ENCODE measurements at places on chromosomes 3 and 15.

- no peak for DNase-seq
Measured at GRCh38 chr3:86949850-86950249, 41.1 kb downstream of the VGLL3 start.

DNA sequence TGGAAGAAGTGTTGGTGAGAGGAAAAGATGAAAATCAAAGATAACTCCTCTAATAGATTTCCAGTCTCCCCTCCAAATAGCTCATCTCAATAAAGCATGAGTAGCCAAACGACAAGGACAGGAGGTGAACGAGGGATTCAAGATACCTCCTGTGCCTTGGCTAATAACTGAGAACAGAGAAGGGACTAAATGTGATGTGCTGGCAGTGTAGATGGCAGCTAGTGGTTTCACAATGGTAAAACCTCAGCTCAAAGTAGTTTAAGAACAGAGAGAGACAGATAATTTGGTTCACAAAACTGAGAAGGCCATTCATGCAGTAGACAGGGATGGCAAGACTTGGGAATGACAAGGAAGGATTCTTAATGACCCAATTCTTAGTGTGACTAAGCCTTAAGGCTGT is 292.6 kb downstream of the EFHB start:
- no peak for DNase-seq

- no peak for DNase-seq
Measured at GRCh38 chr3:173618703-173619102, 221.2 kb downstream of the NLGN1 start.

DNA sequence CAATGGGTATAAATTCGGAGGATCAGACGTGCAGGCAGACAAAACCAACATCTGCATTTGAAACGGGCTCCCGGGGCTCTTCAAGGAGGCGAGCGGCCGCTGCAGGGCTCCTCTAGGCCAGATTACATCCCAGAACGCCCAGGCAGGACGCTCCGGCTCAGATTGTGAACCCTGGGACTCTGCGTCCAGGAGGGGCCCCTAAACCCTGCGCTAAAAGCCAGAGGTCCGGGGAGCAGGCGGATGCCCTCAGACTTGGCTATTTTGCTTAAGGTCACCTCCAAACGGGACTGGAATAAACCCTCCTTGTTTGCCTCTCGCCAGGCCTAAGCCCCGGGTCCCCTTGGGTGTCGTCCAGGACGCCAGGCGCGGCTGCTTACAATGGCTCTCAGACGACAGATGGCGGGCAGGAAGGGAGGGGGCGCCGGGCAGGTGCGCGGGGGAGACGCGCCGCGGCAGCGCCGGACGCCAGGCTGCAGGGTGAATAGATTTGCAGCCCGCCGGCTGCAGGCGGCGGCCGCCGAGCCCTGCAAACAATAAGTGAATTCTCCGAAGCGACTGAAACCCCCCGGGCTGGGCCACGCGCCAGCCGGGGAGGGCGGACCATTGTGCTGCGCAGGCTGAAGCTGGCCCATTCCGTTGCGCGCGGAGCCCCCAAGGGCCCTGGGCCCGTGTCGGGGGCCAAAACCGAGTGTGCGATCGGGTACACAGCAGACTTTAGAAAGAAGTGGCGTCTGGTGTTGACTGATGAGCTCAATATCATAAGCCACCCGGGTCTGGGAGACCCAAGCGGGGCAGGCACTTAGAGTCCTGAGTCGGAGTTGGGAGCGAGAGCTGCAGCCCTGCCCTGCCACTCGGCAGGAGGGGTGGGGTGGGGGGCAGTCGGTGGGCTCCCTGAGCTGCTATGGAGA is 32.3 kb upstream of the AMOTL2 start:
- no peak for DNase-seq

DNA sequence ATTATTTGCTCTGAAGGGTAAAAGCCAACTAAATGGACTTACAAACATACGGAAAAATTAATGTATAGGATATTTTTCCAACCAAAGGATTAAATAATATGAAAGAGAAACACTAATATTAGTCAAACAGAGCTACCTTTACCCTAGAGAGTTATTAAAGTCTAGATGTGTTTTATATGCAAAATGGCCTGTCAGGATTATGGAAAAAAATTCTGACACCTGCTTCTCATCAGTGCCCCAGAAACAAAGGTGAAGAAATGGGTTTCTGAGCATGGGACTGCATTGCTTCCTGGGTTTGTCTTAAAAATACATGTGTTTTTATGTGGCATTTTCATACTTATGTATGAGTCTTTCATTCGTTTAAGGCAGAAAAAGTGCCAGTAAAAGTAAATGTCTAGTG is 148.3 kb downstream of the ROBO2 start:
- no peak for DNase-seq

GRCh38 chr3:45848392-45848791 is 6.5 kb upstream of the LZTFL1 start:
- DNase-seq, result no peak

DNA sequence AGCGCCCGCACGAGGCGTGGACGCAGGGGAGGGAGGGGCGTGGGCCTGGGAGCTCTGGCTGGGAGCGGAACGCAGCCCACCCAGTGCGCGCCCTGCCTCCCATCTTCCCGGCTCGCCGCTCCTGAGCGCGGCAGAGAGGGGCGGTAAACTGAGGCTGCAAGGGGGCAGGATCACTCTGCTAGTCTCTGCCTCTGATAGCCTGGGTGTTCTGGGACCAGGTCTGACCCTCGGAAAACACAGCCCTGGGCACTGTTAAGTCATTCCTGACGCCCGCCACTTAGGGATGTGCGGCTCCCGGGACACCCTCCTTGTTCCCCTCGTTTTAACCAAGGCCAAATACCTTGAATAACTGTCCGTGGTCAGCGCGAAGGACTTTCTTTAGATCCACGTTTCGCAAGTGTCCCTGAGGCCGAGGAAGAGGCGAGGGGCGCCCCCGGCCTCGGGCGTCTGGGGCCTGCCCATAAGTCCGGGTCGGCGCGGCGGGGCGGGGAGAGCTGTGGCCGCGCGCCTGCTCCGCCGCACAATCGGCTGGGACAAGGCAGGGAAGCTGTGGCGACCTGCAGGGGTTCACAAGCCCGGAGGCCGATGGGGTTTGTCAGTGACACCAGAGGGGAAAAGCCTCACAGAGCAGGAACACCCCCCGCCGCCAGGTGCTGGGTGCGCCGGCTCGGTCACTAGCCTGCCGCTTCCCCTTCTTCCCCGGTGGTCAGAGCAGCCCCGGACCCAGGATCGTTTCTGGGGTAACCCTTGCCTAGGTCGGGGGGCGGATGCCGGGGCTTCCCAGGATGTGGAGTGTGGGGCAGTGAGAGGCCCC is 1.5 kb downstream of the ITPKA start:
- DNase-seq, result no peak

DNA sequence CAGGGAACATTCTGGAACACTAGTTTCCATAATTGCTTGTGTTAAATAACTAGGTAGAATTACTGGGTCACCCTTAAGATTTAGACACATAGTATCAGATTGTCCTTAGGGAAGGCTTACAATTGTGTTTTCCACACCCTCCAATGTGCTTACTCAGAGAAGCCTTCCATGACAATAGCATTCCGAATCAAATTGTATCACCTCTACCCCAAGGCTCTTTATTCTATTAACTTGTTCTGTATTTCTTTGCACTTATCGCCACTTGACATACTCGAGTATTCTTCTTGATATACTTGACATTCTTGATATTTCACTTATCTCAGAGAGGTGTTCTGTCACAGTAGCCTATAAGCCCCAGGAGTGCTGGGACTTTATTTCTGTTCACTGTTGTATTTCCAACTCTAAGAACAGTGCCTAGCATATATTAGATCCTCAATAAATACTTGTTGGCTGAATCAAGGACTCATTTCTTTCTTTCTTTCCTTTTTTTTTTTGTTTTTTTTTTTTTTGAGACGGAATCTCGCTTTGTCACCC is 238.9 kb upstream of the PDZRN3 start:
- DNase-seq, result no peak

GRCh38 chr3:153443961-153444360 is 281.9 kb downstream of the RAP2B start:
- no peak for DNase-seq

DNA sequence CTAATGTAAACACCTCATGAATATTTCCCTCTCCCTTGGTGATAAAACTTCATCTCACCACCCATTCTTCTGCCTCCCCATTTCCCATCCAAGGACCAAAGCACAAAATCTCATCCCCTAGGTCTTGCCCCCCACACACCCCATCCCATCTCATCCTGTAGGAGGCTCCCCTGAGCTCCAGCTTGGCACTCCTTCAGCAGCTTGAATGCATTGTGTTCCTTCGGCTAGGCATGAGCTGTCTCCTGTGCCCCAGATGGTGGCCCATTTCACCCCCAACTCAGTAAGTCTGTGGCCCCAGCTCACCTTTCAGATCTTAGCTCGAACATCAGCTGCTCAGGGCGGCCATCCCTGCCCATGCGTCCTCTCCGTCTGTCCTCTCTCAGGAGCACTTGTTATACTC is 203.6 kb upstream of the NR2F2 start:
- DNase-seq, result no peak

DNA sequence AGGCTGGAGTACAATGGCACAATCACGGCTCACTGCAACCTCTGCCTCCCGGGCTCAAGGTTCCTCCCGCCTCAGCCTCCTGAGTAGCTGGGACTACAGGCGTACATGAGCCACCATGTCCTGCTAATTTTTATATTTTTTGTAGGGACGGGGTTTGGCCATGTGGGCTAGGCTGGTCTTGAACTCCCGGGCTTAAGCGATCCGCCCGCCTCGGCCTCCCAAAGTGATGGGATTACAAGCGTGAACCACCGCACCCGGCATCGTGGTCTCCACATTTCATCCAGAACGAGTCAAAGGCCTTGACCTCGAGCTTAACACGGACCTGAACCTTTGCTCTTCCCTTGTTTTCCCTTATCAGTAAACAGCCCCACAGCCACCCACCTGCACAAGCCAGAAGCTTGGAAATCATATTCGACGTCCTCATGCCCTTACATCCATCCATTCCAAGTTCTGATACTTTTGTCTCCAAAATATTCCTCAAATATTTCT is 1.4 kb upstream of the PTPN23 start:
- no peak for DNase-seq

DNA sequence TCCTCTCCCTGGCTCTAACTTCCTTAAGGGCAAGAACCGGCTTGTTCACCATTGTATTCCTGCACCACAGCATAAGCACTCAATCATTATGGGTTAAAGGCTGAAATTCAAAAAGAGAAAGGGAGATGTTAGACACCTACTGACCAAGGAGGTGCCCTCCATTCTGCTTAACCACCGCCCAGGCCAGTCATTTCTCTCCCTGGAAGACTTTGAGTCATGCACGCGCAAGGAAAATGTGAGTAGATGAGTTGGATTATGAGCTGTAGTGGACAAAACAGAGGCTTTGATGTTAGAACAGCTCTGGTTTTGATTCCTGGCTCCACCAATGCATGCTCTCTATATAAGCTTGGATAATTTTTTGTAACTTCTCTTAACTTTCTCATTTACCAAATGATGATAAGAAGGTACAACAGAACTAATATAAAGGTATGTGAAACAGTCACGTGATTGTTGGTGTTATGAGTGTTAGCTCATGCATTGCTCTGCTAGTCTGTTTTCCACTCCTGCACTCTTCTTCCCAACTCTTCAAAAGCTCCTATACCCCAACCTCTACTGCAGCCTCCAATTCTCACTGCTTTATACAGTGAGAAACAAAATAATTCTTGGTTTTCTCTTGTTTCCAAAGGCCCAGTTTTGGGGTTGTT is 148.4 kb upstream of the ATP11B start:
- DNase-seq, result no peak

DNA sequence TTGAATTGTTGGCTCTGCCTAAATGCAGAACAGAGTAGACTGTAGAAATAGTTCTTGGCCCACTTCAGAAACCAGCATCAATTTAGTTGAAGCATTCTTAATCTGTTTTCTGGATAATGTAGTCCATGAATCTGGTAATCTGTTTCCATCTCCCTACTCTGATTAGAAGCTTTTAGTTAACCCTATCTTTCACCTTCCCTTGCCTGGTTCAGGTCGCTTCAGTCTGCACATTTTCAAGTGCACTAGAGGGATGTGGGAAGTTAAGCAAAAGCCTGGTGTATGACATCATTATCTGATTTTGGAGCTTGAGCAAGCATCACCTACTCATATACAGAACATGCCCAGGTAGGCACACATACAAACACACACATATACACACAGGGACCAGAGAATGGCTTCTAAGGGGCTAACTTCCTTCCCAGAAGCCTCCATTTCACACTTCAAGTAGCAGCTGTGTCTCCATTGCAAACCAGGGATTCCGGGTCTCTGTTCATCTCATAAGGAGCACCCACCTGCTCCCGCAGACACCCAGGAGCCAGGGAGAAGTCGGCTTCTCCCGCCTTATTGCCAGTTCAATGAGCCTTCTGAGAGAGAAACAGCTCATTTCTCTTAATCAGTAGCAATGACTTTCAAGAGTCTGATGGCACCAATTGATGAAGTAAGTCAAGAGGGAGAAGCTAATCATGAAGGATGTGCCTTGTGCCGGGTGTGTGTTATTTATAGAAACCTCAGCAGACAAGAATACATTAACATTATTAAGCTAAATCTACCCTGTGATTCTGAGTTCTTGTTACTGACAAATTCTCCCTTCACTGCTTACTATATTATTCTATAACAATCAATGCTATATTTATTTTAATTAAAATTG is 347.9 kb upstream of the STAC start:
- no peak for DNase-seq

DNA sequence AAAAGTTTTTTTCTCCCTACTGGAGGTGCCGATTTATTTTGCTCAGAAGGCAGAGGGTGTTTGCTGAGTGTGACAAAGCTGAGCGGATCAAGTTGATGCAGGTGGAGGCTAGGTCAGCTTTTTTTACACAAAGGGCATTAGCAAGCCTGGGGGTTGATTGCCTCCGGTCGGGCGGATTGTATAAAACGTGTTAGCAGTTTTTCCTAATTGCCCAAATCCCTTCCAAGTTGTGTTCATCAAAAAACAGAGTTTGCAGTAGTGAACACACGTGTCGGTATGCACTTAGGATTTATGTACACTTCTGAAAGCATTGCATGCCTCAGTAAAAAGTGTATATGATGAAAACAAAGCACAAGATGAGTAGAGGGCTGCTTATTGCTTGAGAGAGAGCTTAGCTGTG is 2.6 kb downstream of the GPR160 start:
- no peak for DNase-seq

- DNase-seq, result peak; percentile 66
Measured at GRCh38 chr15:99925661-99926461, 192.6 kb upstream of the LYSMD4 start.

- DNase-seq, result no peak
Measured at GRCh38 chr3:171718493-171719185, 91.6 kb downstream of the PLD1 start.

All from stimulated activated CD4-positive, alpha-beta T cell treated with anti-CD3 and anti-CD28 coated beads, Interleukin-15, amount 100 ng/mL, for 1 hour (primary cell).